Psoas muscle (tissue), 8 donors: ENCODE measurements at places on chromosomes 4 and X. TPM values are rescaled to one million over a fixed set of nuclear protein-coding genes. Genes with fewer than 3 reads are reported as not detected.
A peak's percentile ranks its signal among the peaks of the same experiment; 100 is the strongest.

GRCh38 chrX:129577473-129577872, 37.4 kb downstream of the OCRL start:
- no peak for DNase-seq

GRCh38 chr4:88333741-88334405, 44.8 kb upstream of the HERC6 start:
- no peak for DNase-seq

DNA sequence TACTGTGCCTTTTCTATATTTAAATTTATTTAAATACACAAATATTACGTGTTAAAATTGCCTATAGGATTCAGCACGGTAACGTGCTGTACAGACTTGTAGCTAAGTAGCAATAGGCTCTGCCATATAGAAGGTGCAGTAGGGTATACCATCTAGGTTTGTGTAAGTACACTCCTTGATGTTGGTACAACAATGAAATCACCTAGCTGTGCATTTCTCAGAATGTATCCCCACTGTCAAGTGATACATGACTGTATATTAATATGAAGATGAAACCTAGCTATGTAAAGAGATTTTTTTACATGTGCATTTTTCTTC, 431.2 kb downstream of the KCTD8 start:
- no peak for DNase-seq

DNA sequence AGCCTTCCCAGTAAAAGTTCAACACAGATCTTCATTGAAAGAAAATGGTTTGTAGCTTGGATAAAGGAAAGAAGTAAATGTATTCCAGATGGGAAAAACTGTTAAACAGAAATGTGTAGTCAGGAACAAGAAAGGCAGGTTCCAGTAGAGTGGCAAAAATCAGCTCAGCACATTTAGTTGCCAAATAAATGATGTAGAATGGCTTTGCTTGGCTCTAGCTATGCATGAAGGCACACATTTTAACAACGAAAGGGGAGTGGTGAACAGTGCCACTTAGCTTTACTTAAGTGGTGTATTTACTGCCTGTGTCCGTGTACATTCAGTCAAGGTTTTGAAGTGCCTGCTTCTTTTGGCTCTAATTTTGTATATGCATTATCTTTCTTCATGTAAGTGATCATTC, 644.5 kb upstream of the ATOH1 start:
- DNase-seq, result no peak

DNA sequence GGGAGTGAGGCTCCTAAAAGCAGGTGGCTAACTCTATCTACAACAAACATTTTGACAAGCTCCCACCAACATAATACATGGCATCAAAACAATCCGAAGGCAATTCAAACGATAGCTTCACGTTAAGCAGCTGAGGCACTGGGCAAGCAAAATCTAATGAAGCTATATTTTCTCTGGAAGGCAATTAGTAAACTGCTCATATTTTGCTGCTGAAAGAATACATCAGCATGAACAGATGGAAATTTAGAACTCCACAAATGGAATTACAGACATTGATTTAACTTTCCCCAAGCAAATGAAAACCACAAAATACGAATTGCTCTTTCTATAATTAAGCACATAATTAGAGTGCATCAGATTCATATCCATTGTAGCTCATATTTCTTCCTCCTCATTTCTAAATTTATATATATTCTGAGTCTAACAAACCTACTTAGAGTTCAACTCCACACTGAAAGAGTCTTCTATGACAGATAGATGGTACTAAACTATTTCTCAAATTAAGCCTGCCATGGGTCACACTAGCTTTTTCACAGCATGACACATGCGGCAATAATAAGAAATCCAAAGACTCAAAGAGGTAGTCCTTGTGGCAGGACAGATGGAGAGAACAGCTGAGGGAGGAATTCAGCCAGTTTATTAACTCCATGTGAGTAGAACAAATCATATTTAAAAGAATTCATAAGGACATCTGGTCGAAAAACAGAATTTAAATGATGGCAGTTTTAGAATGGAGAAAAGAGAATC, 305.4 kb downstream of the MAPK10 start:
- no peak for DNase-seq

- DNase-seq, result no peak
These were observed 131.2 kb downstream of the TRIML1 start for GRCh38 chr4:188270273-188271069.

The CRMP1 gene
- total RNA-seq, result 0.39 TPM

The SUPT20HL1 gene
- total RNA-seq, result not detected

The PDCL2 gene
- not detected for total RNA-seq

The OPRPN gene
- total RNA-seq, result not detected

- no peak for DNase-seq
These were observed 97.3 kb upstream of the SPRY1 start for GRCh38 chr4:123299212-123299691.

GRCh38 chr4:108906006-108906405, 143.2 kb upstream of the ETNPPL start:
- DNase-seq, result no peak

GRCh38 chr4:8763966-8764901, 107.4 kb downstream of the HMX1 start:
- no peak for DNase-seq

The NALF2 gene
- total RNA-seq, result not detected

The ABCB7 gene
- 23.9 TPM for total RNA-seq

DNA sequence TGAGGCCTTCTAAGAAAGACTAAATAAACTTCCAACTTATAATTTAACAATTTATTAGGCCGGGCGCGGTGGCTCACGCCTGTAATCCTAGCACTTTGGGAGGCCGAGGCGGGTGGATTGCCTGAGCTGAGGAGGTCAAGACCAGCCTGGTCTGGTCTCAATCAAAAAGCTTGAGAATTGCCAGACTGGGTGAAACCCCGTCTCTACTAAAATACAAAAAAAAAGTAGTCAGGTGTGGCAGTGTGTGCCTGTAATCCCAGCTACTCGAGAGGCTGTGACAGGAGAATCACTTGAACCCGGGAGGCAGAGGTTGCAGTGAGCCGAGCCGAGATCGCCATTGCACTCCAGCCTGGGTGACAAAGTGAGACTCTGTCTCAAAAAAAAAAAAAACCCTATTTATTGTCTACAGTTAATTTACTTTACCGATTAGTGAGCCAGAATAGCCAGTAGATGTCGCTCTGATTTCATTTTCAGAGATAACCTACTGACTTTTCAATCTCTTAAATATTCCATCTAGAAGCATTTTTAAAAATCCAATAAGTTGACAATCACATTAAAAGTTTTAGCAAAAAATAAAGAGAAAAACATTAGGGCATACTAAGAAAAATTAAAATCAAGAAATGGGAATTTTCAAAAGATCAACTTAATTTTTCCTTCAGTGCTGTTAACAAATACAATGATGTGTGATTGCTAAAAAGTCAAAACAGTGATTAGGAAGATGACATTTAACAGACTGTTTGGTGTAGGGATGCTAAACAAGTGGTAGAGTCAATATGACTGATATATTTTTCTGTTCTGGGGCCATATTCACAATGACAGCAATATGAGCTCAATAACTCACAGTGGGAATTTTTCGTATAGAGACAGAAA, 4.3 kb upstream of the SHROOM3 start:
- no peak for DNase-seq

The CT45A3 gene
- not detected for total RNA-seq

The ARX gene
- total RNA-seq, result 2.7 TPM

DNA sequence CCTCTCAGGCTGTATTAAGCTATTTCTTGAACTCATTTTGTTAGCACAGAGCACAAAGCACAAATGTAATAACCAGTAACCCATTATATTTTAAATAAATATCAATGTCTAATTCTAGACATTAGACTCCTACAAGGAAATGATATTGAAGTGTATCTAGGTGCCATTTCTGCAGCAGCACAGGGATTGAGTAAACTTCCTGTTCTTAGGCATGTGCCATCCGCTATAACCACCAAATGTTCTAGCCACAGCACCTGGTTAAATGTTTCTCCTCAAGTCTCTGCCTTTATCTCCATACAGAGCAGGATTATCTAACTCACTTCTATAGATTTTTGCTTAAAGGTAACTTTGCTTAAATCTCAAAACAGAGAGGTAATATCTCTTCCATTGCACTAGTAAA, 51.4 kb downstream of the SGMS2 start:
- no peak for DNase-seq

The PRKG2 gene
- not detected for total RNA-seq

- DNase-seq, result no peak
These were observed 174.4 kb upstream of the BRWD3 start for GRCh38 chrX:80984118-80984517.

GRCh38 chr4:29549342-29549741, 1170.8 kb upstream of the PCDH7 start:
- DNase-seq, result no peak

The RADX gene
- total RNA-seq, result 2.8 TPM

The DNAAF6 gene
- not detected for total RNA-seq

The CYSLTR1 gene
- 0.37 TPM for total RNA-seq

GRCh38 chr4:140095694-140096482, 58.1 kb downstream of the MAML3 start:
- no peak for DNase-seq

The LGI2 gene
- 0.50 TPM for total RNA-seq

GRCh38 chrX:2965965-2966364, 36.8 kb upstream of the ARSD start:
- no peak for DNase-seq

The VSIG1 gene
- not detected for total RNA-seq

The AGA gene
- total RNA-seq, result 4.9 TPM

The SYNPO2 gene
- 2,858 TPM for total RNA-seq

- no peak for DNase-seq
These were observed 464 bp downstream of the RASGEF1B start for GRCh38 chr4:81471298-81471587.

- peak; percentile 12 for DNase-seq
These were observed 148.7 kb upstream of the CHRDL1 start for GRCh38 chrX:110944311-110944750.

DNA sequence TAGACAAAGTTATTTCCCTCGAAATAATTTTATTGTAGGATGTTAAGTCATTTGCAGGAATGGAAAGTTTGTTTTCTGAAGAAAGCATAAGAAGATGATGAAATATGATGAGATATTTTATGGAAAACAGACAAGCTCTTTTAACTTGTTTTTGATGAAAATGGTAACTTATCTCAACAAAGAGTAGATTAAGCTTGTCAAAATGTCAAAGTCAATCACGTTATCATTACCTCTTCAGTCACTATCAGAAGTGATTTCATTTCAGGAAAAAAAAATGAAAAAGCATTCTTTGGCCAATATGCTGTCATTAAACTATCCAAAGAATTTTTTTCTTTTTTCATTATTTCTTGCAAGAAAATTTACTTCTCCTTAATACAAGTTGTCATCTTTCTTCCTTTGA, 221.0 kb upstream of the ANKRD50 start:
- no peak for DNase-seq

DNA sequence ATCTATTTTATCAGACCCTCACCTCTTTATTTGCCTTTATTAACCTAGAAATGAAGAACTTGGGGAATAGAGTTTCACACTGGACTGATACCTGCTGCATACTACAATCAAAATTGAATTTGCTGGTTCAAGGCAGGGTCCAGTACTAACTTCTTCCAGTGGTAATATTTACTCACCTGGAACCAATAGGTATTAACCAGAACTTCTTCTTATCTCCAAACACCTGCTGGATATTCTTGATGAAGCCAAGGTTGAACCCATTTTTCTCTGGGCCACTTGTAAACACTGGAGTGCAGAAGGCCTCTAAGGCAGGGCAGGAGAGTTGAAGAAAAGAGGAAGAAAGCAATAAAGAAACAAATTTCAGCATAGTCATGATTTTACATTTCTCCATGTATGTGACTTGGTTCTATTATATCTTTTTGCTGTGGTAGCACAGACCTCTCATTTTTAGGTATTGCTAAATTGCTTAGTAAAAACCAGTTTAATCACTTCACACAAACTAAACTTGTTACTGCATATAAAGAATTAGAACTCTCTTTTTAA, 101.1 kb downstream of the ZDHHC15 start:
- DNase-seq, result no peak

DNA sequence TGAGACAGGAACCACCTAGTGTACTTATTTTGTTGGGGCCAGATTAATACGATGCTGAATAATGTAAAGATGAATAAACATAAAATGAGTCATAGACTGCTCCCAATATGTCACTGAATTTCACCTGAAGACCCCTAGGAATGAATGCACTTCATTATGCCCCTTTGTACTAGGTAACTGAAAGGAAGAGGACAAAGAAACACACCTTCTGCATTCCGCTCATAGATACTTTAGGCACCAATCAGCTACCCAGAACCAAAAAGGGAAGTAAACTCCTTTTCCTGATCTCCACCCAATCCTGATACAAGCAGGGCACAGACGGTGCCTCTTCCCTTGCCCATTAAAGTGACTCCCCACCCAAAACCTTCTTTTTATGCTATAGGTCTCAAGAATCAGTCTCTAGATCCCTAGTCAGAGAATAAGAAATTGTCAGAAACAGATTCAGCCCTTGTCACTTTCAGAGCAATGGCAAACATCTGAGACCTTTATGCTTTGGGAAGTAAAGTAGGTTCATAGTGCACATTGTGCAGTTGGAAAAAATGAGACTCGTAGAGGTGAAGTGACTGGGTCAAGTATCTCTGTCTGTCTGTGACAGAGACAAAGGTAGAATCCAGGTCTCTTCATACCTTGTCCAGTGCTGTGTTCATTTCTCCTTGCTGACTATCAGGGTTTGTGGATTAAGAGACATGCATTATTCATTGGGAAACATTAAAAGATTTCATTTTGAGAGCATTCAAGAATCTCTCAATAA, 2.3 kb downstream of the GPR174 start:
- DNase-seq, result no peak

The GRIA3 gene
- total RNA-seq, result 0.32 TPM

DNA sequence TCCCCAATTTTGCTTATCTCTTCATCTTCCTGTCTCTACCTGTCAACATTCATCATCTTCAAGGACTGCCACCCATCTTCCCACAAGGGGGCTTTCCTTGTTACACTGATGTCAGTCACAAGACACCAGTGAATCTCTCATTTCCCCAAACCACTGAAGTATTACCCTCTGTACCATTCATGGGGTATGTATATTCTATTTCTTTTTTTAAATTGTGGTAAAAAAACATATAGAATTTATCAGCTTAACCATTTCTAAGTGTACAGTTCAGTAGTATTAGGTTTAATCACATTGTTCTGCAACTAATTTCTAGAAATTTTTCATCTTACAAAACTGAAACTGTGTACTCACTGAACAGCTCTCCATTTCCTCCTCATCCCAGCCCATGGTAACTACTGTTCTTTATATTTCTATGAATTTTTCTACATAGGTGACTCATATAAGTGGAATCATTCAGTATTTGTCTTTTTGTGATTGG, 98.6 kb downstream of the LARP7 start:
- DNase-seq, result no peak

The TMEM144 gene
- 1.0 TPM for total RNA-seq

DNA sequence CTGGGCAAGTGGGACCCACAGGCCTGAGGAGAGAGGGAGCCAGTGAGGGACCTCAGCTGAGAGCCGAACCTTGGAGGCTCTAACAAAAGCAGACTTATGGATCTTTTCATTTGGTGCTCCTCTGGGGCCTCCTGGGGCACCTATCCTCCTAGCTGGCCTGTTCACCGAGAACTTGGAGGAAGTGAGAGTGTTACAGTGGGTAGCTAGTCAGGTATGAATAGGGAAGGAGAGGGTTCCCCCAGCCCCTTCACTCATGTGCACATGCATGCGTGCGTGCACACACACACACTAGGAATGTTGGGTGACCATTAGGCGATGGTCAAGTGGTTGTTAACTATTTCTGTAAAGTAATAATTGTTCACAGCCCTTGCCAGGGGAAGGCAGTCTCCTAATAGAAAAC, 18.6 kb upstream of the TMEM185A start:
- DNase-seq, result no peak
